ENCODE measurements at places on chromosomes 11 and 22. TPM values are rescaled to one million over a fixed set of nuclear protein-coding genes. Genes with fewer than 3 reads are reported as not detected.

DNA sequence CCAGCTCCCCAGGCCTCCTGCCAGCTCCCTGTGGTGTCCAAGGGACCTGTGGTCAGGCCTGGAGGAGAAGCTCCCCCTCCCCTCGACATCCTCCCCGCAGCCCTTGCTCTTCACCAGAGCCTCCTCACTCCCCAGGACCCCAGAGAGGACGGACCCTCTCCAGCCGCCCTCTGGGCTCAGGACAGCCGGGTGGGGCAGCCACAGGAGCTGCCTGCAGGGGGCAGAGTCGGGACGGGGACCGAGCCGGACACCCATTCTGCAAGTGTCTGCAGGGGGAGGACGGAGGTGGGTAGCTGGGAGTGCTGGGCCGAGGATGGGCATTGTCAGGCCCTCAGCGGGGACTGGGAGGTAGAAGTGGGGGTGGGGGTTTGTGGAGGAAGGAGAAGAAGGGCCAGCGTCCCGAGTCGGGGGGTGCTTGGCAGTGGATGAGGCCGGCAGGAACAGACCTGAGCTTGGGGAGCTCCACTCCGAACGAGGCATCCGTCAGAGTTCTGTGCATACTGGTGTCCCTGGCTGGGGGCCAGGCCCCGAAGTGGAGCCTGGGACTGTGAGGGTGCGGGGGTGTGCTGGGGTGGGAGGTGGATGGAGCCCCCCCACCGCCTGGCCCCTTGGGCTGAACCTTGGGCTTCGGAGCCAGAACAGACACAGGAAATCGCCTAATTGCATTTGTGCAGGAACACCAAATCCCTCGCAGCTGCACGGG, 15.2 kb downstream of the PRR33 start:
- H3K27ac ChIP-seq: no peak overlapping the region
- no peaks in the 10 kb centered on the region for H3K4me1 ChIP-seq
- peak; percentile 81 for DNase-seq
- H3K4me3 ChIP-seq: no peak overlapping the region
- no peaks in the 10 kb centered on the region for H3K36me3 ChIP-seq

DNA sequence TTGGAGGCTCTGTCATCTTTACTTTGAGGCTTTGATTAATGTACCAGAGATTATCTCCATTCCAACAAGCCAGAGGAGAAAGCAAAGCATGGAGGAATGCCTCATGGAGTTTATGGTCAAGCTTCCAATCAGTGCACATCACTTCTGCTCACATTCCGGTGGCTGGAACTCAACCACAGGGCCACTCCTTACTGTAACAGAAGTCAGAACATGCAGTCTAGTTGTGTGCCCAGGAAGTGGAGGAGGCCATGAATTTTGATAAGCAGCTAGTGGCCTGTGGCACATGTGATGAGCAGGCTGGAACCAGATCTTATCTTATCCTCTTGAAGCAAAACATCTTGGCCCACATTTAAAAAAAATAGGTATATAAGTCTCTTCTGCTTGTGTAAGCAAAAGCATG, 258.9 kb upstream of the ARHGAP20 start:
- no peak for DNase-seq
- H3K36me3 ChIP-seq: no peaks in the 10 kb centered on the region
- no peak overlapping the region for H3K27ac ChIP-seq
- H3K4me3 ChIP-seq: no peak overlapping the region

DNA sequence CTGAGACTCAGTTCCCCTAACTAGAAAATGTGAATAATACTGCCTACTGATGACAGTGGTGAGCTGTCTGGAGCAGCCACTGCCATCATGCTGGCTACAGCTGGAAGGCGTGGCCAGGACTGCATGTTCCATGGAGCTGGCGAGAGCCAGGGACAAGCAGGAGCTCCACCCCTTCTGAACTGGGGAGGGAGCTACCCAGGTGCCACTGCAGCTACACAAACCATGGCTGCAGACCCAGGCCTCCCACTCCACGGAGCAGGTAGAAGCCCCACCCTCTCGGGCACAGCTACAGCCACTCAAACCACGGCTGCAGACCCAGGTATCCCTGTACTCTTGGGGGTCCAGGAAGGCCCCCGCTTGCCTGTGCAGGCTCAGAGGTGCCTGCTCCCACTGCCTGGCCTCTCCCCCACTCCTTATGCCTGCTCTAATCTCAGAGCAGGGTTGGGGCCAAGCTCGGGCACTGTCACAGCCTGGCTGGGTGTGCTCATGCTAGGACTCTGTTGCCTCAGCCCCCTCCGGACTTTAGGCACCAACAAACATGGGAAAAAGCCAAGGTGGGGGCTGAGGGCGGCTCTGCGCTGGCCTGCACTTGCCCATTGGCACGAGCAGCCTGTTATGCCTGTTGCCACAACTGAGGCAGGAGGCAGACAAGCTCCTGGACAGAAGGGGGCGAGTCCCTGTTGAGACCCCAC, 51.7 kb downstream of the RAB30 start:
- H3K27ac ChIP-seq: no peak overlapping the region
- H3K27me3 ChIP-seq: no peaks in the 10 kb centered on the region
- H3K4me1 ChIP-seq: peaks cover 4% of the 10 kb centered on the region
- H3K4me3 ChIP-seq: no peak overlapping the region
- H3K36me3 ChIP-seq: no peaks in the 10 kb centered on the region
- no peak for DNase-seq

- no peak for DNase-seq
- H3K27ac ChIP-seq: no peak overlapping the region
- no peak overlapping the region for H3K4me3 ChIP-seq
- H3K4me1 ChIP-seq: no peaks in the 10 kb centered on the region
- no peaks in the 10 kb centered on the region for H3K27me3 ChIP-seq
- H3K36me3 ChIP-seq: no peaks in the 10 kb centered on the region
Observed at GRCh38 chr11:118838905-118839553, 44.7 kb upstream of the CXCR5 start.

DNA sequence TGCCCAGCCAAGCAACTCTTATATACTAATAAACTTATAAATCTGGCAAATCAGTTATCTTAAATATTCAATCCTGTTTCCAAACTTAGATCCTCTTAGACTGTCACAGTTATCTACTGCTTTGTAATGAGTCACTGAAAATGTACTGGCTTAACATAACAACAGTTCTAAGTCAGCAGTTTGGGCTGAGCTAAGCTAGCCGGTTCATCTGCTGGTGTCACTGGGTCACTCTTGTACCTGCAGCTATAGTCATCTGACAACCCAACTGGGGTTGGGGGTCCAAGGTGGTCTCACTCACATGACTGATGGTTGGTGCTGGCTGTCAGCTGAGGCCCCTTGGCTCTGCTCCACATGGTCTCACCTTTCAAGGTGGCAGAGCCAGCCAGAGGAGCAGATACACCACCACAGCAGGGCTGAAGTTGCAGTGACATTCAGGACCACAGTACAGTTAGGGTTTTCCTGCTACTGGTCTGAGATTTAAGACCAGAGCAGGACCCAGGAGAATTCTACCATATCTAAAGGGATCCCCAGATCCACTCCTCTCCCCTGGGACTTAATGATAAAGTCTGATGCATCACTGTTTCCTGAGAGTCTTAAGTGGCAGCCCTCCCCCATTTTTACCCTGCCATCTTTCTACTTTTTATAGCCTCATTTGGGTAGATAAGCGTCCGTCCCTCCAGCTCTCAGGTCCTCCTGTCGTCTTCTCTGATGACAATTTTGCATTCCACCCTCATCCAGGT, 7.9 kb upstream of the MACROD1 start:
- no peaks in the 10 kb centered on the region for H3K4me1 ChIP-seq
- H3K27ac ChIP-seq: no peak overlapping the region
- H3K4me3 ChIP-seq: no peak overlapping the region
- DNase-seq: no peak
- H3K27me3 ChIP-seq: no peaks in the 10 kb centered on the region

- H3K4me3 ChIP-seq: no peak overlapping the region
- H3K36me3 ChIP-seq: no peaks in the 10 kb centered on the region
- DNase-seq: no peak
- H3K27me3 ChIP-seq: peaks cover 3% of the 10 kb centered on the region
Observed at GRCh38 chr11:16690086-16690485, 48.4 kb upstream of the C11orf58 start.

DNA sequence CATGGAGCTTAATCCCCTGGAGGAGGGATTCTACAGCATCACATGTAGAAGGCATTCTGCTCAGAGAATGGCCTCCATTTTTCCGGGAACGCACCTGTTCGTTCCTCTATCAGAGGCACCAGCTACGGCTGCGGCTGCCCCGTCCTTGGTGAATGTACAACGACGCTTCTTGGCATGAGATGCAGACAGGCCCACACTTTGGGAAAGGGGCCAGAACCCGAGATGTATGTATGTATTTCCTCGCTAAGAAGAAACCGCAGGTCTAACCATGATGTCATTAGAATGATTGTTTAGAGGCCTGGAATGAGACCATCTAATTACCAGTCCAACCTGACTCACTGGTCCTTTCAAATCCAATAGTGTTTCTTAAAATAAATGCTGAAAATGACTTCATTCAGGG, 1293.4 kb downstream of the TBC1D22A start:
- no peaks in the 10 kb centered on the region for H3K4me1 ChIP-seq
- no peaks in the 10 kb centered on the region for H3K27me3 ChIP-seq
- H3K36me3 ChIP-seq: no peaks in the 10 kb centered on the region
- DNase-seq: no peak
- no peak overlapping the region for H3K27ac ChIP-seq

GRCh38 chr11:98979205-98979604, 41.5 kb upstream of the CNTN5 start:
- no peaks in the 10 kb centered on the region for H3K36me3 ChIP-seq
- no peak overlapping the region for H3K27ac ChIP-seq
- no peak overlapping the region for H3K4me3 ChIP-seq
- H3K27me3 ChIP-seq: no peaks in the 10 kb centered on the region

The TENM4 gene
- total RNA-seq: 59.6 TPM

The LGALS1 gene
- total RNA-seq: 24.5 TPM

The OR52N4 gene
- not detected for total RNA-seq

The P2RY2 gene
- total RNA-seq: 0.48 TPM

The ANO1 gene
- total RNA-seq: 0.86 TPM

The FAM83F gene
- 0.18 TPM for total RNA-seq

All from cardiac muscle cell (in vitro differentiated cells and primary cell).